ENCODE measurements at places on chromosomes 7 and 10.

- peak; percentile 46 for DNase-seq
Measured at GRCh38 chr7:44309271-44310091, 15.9 kb downstream of the CAMK2B start.

- no peak for DNase-seq
Measured at GRCh38 chr10:34780818-34781380, 34.2 kb downstream of the PARD3 start.

DNA sequence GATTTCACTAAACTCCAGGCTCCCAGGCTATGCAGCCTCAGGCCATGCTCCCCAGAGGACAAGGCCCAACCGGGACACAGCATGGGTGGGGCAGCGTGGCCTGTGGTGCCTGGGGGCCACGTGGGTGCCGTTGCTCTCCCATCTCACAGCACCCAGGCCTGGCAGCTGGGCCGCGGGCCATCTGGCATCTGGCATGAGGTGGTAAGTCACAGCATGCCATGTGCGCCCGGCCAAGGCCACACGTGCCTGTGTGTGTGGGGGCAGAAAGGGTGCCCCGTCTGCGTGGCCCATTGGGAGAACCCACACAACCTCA lies 204.1 kb downstream of the EBF3 start:
- DNase-seq: no peak

DNA sequence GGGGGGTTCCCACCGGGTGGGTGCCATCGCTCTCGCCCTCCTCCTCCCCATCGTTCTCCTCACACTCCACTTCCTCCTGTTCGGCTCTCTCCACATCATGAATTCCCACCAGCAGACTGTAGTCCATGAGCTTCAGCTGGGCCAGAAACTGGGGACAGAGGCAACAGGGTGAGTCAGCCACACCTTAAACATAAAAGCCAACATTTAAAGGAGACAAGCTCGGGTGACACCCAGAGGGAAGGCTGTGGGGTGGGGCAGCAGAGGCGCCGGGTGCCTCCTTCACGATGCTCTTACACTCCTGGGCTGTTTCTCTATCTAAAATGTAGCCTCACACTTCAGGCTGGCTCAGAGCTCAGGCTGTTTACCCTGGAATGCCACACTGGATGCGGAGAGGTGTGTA lies 172.5 kb downstream of the PIP4K2A start:
- no peak for DNase-seq

DNA sequence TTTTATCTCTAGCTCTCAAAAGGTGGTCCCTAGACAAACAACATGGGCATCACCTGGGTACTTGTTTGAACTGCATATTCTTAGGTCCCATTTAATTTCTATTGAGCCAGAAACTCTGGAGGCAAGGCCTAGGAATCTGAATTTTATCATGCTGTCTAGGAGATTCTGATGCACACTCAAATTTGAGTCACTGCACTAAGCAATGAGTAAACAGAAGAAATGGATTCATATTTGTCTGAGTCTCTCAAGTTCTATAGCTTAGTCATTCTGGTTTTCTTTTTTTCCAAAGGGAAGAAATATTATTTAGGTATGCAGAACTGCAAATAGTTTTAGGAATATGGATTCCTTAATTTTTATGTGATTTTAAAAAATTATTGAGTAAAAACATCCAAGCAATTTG lies 185.5 kb downstream of the SEMA3A start:
- no peak for DNase-seq

DNA sequence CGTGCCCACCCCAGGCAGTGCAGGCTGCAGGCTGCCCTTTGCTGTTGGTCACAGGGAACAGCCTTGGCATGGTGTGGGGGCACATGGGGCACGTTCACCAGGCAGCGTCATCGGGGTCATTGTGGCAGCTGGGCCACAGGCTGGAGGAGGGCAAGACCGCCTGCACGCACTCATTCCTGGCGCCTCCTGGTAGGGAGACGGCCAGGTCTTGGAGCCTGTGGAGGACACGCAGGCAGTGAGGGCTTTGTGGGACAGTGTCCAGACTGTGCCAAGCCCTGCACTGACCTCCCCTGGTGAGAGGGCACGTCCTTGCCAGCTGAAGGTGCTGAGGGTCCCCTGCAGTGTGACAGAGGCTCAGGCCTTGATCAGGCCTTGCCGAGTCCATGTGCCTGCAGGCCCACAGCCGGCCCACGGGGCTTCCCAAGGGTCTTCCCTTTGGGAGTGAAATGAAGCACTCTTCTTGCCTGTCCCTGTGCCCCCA lies 76.4 kb downstream of the NKX6-2 start:
- no peak for DNase-seq

GRCh38 chr7:100493476-100494264 lies 9.9 kb downstream of the NYAP1 start:
- DNase-seq: no peak

DNA sequence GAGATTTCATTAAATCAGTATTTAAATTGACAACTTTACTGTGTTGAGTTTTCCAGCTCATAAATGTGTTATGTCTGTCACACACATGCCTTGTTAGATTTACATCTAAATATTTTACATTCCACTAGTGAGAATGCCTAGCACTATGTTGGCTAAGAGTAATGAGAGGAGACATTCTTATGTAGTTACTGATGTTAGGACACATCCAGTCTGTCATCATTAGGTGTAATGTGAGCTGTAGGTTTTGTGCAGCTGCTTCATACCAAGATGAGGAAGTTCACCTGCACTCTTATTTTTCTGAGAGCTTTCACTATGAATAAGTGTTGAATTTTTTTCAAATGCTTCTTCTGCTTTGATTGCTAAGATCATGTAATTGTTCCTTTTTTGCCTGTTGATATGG lies 218.0 kb upstream of the IGFBP3 start:
- no peak for DNase-seq

DNA sequence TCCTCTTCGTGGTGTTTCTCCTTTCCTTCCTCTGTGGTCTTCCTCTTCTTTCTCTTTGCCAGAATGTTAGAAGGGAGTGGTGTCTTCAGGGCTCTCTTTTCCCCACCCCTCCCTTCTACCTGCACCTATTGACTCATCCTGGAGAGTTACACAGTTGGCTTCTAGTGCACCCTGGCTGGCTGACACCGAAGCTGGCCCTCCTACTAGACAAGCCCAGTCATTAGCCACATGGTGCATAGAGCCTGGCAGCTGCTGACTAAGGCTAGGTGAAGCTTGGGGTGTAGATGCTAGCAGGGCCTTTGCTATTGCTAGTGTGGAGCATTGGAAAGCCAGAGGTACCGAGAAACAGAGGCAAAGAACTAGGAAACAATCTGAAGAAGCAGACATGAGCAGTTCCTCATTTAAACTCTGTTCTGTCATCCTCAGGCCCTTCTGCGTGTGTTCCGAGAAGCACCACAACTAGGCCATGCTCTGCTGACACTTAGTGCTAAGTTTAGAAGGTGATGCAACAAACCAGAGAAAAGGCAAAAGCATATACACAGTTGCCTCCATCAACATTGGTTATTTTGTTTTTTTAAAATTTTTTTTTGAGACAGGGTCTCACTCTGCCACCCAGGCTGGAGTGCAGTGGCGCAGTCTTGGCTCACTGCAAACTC lies 213.9 kb downstream of the BAMBI start:
- no peak for DNase-seq
